ENCODE measurements at places on chromosomes 16 and 17. TPM values are rescaled to one million over a fixed set of nuclear protein-coding genes. Genes with fewer than 3 reads are reported as not detected.

The CAPNS2 gene
- polyA plus RNA-seq = not detected

- no peak overlapping the region for H3K4me3 ChIP-seq
- no peaks in the 10 kb centered on the region for H3K27me3 ChIP-seq
- DNase-seq = no peak
- no peak overlapping the region for H3K27ac ChIP-seq
- H3K4me1 ChIP-seq = no peaks in the 10 kb centered on the region
These were observed 45.9 kb downstream of the HS3ST3B1 start for GRCh38 chr17:14346801-14347200.

DNA sequence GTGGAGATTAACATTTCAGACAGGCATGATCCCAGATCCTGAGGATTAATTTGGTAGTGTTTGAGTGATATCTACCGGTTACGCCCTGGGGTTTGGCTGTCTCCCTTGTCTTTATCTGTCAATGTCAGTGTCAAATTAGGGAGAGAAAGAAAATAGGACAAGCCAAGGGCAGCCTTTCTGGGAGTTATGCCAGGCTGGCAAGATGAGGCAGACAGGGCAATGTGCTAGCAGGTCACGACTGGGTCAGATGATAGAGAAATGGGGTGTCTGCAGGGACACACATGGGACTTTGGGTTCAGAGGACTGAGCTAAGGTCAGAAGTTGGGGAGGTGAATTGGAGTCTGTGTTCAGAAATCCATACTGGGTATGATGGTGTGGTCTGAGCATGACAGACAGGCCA lies 27.4 kb upstream of the LYRM9 start:
- H3K27ac ChIP-seq = no peak overlapping the region
- no peaks in the 10 kb centered on the region for H3K27me3 ChIP-seq
- no peaks in the 10 kb centered on the region for H3K36me3 ChIP-seq
- DNase-seq = no peak
- H3K4me3 ChIP-seq = no peak overlapping the region

The GRIN2A gene
- polyA plus RNA-seq = 0.72 TPM

- peaks cover 2% of the 10 kb centered on the region for H3K4me1 ChIP-seq
- H3K27me3 ChIP-seq = no peaks in the 10 kb centered on the region
- no peak for DNase-seq
- no peak overlapping the region for H3K4me3 ChIP-seq
These were observed 35.6 kb downstream of the TUBD1 start for GRCh38 chr17:59856859-59857794.

GRCh38 chr17:45734598-45734997 lies 49.5 kb upstream of the CRHR1 start:
- H3K27ac ChIP-seq = no peak overlapping the region
- no peaks in the 10 kb centered on the region for H3K27me3 ChIP-seq
- H3K4me3 ChIP-seq = no peak overlapping the region
- H3K4me1 ChIP-seq = no peaks in the 10 kb centered on the region
- DNase-seq = no peak

The CDH13 gene
- polyA plus RNA-seq = 34.2 TPM

The ZSCAN32 gene
- polyA plus RNA-seq = 15.4 TPM

The CEP131 gene
- polyA plus RNA-seq = 9.9 TPM

DNA sequence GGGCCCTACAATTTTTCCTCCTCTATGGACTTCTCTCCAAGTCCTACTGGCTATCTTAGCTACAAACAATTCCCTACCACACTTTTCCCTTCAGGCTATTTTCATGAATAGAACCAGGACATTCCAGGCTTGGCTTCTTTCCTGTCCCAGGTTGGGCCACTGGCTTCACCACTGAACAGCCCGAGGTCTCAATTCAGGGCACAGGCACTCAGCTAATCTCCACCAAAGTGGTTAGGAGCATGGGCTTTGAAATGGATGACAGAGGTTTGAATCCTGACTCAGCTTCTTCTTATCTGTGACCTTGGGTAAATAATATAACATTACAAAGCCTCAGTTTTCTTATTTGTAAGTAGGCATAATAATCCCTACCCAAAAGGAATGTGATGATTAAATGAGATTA lies 50.9 kb upstream of the ZNF629 start:
- no peak overlapping the region for H3K27ac ChIP-seq
- no peak for DNase-seq
- no peaks in the 10 kb centered on the region for H3K36me3 ChIP-seq
- no peaks in the 10 kb centered on the region for H3K27me3 ChIP-seq

The RAC3 gene
- 0.40 TPM for polyA plus RNA-seq

- no peak for DNase-seq
- no peaks in the 10 kb centered on the region for H3K4me1 ChIP-seq
These were observed 42.2 kb downstream of the TBCD start for GRCh38 chr17:82793974-82794630.

The KATNB1 gene
- polyA plus RNA-seq = 3.4 TPM

- H3K27me3 ChIP-seq = no peaks in the 10 kb centered on the region
- no peak overlapping the region for H3K27ac ChIP-seq
- DNase-seq = no peak
- no peaks in the 10 kb centered on the region for H3K36me3 ChIP-seq
- no peak overlapping the region for H3K4me3 ChIP-seq
These were observed 28.1 kb upstream of the KRT17 start for GRCh38 chr17:41652461-41652970.

GRCh38 chr16:86185089-86185488 lies 286.1 kb downstream of the IRF8 start:
- no peak for DNase-seq
- no peak overlapping the region for H3K4me3 ChIP-seq
- H3K27ac ChIP-seq = no peak overlapping the region
- H3K36me3 ChIP-seq = no peaks in the 10 kb centered on the region

DNA sequence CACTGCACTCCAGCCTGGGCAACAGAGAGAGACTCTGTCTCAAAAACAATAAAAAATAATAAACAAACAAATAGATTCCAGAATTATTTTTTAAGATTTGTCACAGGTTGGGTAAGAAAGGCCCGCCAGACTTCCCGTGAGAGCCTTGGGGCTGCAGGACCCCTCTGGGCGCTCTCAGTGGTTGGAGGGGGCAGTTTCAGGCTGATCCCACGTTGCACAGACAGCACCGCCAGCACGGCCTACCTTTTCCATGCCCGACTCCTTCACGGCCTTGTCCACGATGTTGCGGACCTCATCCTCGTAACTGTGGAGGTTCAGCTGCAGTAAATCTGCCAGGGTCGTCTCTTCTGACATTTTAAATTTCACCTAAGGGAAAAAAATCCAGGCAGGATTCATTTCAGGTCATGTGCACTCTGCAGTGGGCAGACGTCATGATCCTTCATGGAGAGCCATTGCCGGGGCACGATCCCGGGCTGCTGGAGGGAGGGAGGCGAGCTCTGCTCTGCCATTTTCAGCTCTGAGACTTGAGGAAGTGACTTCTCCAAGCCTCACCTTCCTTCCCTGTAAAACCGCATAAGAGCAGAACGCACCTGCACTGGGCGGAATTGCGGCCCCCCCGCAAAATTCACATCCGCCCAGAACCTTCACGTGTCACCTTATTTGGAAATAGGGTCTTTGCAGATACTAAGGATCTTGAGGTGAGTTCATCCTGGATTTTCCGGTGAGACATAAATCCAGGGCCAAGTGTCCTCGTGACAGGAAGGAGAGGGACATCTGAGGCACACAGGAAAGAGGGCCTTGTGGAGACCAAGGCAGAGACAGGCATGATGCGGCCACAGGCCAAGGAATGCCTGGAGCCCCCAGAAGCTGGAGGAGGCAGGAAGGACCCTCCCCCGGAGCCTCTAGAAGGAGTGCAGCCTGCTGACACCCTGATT lies 66.8 kb downstream of the DNAH17 start:
- H3K4me3 ChIP-seq = no peak overlapping the region
- DNase-seq = no peak
- H3K36me3 ChIP-seq = no peaks in the 10 kb centered on the region
- H3K4me1 ChIP-seq = no peaks in the 10 kb centered on the region

GRCh38 chr17:34364751-34365150 lies 1.7 kb upstream of the CCL1 start:
- no peaks in the 10 kb centered on the region for H3K36me3 ChIP-seq
- no peaks in the 10 kb centered on the region for H3K27me3 ChIP-seq
- no peak for DNase-seq
- H3K4me3 ChIP-seq = no peak overlapping the region

- H3K36me3 ChIP-seq = no peaks in the 10 kb centered on the region
- no peak for DNase-seq
- H3K4me1 ChIP-seq = no peaks in the 10 kb centered on the region
- no peaks in the 10 kb centered on the region for H3K27me3 ChIP-seq
- H3K27ac ChIP-seq = no peak overlapping the region
These were observed 41.7 kb downstream of the PIK3R5 start for GRCh38 chr17:8923762-8924161.

DNA sequence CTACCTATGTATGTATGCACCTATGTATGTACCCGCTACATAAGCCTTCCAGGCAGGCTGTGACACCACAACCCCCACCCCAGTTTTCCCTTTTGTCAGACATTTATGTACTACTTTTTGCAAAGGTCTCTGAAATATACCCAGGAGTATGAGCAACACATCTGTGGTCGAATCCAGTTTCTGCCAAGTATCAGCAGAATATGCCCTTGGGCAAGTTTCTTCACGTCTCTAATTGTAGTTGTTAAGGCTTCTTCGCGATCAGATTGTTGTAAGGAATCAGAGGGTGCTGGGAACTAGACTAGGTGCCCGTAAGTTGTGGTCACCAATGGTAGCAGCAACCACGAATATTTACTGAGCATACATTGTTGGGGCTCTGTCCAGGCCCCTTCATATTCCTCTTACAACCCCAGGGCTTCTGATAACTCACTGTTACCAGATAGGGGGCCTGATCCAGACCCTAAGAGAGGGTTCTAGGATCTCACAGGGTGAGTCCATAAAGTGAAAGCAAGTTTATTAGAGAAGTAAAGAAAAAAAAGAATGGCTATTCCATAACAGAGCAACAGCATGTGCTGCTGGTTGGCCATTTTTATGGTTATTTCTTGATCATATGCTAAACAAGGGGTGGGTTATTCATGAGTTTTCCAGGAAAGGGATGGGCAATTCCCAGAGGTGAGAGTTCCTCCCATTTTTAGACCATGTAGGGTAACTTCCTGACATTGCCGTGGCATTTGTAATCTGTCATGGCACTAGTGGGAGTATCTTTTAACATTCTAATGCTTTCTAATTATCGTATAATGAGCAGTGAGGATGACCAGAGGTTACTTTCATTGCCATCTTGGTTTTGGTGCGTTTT lies 16.6 kb downstream of the NUDT7 start:
- H3K27me3 ChIP-seq = no peaks in the 10 kb centered on the region
- DNase-seq = no peak
- H3K4me1 ChIP-seq = no peaks in the 10 kb centered on the region
- H3K27ac ChIP-seq = no peak overlapping the region
- H3K36me3 ChIP-seq = no peaks in the 10 kb centered on the region

- no peak overlapping the region for H3K27ac ChIP-seq
- H3K4me3 ChIP-seq = no peak overlapping the region
- DNase-seq = no peak
- no peaks in the 10 kb centered on the region for H3K36me3 ChIP-seq
These were observed 22.8 kb downstream of the GPRC5B start for GRCh38 chr16:19861811-19862327.

- peaks cover 13% of the 10 kb centered on the region for H3K4me1 ChIP-seq
- peak overlapping the region; percentile 82 for H3K27ac ChIP-seq
- H3K4me3 ChIP-seq = peak overlapping the region; percentile 73
- H3K27me3 ChIP-seq = no peaks in the 10 kb centered on the region
- H3K36me3 ChIP-seq = no peaks in the 10 kb centered on the region
These were observed 1.3 kb upstream of the KCTD13 start for GRCh38 chr16:29927070-29927905.

The KIF22 gene
- 30.6 TPM for polyA plus RNA-seq

DNA sequence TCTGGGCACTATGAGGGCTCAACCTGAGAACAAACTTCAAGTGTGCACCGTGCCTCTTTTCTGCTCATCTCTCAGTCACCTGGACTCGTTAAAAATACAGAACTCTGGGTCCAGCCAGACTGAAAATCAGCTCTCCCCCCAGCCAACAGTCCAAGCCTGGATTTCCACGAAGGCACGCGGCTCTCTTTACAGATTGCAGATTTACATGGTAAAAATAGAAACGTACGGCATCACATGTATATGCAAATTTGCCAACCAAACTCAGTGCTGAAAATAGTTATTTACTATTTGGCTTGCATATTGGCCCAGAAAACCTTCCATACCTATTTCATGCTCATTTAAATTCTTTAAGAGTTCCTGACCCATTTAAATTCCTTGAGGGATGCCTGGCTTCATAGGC lies 315.8 kb downstream of the MAF start:
- no peaks in the 10 kb centered on the region for H3K27me3 ChIP-seq
- peaks cover 12% of the 10 kb centered on the region for H3K4me1 ChIP-seq
- DNase-seq = no peak
- no peak overlapping the region for H3K27ac ChIP-seq
- no peaks in the 10 kb centered on the region for H3K36me3 ChIP-seq

The ELAC2 gene
- polyA plus RNA-seq = 24.5 TPM

DNA sequence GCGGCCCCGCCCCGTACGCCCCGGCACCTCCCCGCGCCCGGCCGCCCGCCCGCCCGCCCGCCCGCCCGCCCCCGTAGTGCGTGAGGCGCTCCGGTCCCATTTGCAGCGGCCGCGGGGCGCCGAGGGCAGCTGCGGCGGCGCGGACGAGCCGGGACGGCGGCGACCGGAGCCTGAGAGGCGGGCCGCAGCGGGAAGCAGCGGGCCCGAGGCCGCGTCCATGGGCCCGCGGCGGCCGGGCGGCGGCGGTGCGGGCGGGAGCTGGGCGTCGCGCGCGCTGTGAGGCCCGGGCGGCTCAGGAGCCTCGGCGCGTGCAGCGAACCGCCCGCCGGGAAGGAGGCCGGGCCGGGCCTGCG lies at the start of gene MPRIP:
Gene MPRIP, plus strand, starts transcription at position 74 of the 353 bp plus-strand sequence. CDS start 392 bp downstream, outside the sequence.
- peak within 1 kb of the TSS; percentile 54 for H3K4me3 ChIP-seq
- H3K36me3 ChIP-seq = no peaks in the 10 kb centered on the region
- DNase-seq = no peak
- peaks cover 11% of the 10 kb centered on the region for H3K4me1 ChIP-seq
- H3K27me3 ChIP-seq = no peaks in the 10 kb centered on the region

The NPIPA3 gene
- polyA plus RNA-seq = 2.5 TPM

The GNG13 gene
- polyA plus RNA-seq = not detected

- H3K4me3 ChIP-seq = no peak overlapping the region
- peak; percentile 23 for DNase-seq
- no peaks in the 10 kb centered on the region for H3K27me3 ChIP-seq
These were observed 3.4 kb downstream of the B9D1 start for GRCh38 chr17:19359151-19359550.
